ENCODE measurements at places on chromosomes 1 and 21.

GRCh38 chr1:151831605-151832004 lies at the start of gene RORC:
RORC (minus strand) TSS chr1:151831802; CDS start chr1:151831764, 38 bp downstream.
- no peak for DNase-seq

- DNase-seq, result no peak
Measured at GRCh38 chr1:54894271-54894670, 7.3 kb upstream of the DHCR24 start.

- no peak for DNase-seq
Measured at GRCh38 chr1:61370177-61370912, 288.0 kb downstream of the NFIA start.

GRCh38 chr1:110004583-110004982 lies 20.0 kb downstream of the AHCYL1 start:
- no peak for DNase-seq

DNA sequence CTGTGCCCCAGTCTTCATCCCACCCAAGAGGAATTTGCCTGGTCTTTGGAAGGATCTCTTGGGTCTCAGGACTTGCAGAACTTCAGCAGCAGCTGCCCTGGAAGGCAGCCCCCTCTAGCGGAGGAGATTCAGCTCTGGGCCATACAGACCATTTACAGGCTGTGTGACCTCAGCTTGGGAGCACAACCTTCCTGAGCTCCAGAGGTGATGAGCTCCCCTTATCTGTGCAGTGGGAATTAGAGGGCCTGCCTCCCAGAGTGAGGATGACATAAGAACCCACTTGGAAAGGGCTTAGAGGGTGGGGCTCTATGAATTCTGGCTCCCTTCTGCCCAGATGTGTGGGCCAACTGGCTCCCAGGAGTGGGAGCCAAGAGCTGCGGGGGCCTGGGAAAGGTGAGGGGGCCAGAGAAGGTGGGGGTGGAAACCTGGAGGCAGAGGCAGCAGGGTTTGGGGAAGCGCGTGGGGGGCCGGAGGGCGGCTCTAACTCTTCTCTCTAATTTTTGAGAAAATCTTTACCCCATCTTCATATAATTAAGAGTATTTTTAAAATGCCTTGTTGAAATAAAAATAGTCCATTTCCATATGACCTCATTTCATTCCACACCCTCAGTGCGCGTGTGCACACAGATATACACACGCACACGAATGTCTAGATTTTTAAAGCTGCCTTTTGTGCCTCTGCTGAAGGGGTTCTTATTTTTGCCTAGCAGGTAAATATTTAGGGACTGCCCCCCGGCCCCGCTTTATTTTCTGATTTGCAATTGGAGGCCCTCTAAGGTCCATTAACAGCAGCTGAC lies 21.5 kb downstream of the EPHB2 start:
- no peak for DNase-seq

DNA sequence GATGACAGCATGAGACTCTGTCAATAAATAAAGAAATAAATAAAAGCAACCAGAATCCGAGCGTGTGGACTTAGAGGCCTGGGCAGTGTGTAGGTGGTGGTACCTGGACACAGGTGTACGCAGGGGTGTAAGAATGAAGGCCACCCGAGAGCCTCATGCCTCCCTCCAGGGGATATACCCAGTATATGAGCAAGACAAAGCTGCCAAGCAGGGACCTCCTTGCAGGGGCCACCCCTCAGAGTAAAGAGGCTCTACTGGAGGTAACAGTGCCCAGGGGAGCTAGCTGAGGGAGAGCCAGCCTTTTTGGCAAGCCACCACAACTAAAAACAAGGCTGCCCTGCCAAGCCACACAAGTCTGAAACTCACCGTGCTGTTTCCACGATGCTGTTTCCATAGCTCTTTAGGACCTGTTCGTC lies 179.2 kb upstream of the RAB4A start:
- DNase-seq, result no peak

DNA sequence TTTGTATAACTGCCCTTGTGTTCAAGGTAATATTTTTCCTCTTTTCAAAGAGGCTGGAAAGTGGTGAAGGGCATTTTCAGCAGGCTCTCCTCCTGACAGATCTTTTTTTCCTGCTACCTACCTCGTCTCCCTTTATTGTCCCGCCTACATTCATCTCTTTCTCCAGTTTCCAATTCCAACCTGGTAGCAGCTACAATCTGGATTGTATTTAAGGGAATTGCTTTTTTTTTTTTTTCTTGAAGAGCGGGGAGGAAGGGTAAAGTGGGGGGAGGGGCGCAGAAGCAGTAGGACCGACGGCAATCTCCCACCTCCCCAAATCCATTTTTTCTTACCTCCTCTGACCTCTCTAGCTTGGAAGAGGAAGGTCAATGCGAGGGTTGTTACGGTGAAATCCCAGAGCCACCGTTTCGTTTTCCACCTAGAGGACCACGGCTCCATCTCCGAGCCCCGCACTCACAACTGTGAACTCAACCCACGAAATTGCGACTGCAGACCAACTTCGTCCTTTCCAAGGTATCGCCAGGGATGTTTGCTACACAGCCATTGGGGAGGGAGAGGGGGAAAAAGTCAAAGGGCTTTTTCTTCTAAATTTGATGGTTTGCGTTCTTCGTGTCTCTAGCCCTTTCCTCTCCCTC lies 464 bp downstream of the COL11A1 start:
- no peak for DNase-seq

- DNase-seq, result no peak
Measured at GRCh38 chr1:99700020-99700419, 54.1 kb downstream of the PALMD start.

GRCh38 chr21:34726627-34727337 lies 58.0 kb downstream of the CLIC6 start:
- no peak for DNase-seq

DNA sequence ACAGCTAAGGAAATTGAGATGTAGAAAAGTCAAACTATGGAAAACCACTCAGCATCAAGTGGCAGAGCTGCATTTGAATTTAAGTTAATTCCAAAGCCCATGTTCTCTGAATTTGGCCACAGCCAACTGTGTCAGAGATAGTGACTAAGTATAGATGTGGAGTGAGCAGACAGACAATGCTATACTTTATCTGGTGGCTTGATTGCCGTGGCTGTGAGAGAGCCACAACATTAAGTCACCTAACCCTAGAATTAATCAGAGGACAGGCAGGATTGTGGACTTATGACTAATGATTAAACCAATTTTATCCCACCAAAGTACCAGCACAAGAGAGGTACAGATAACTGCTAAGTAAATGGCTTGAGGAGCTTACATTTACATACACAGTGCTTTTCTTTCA lies 209.8 kb downstream of the TPR start:
- DNase-seq, result no peak

- DNase-seq, result no peak
Measured at GRCh38 chr1:38991638-38992411, 749 bp downstream of the AKIRIN1 start.

- no peak for DNase-seq
Measured at GRCh38 chr1:2133879-2134215, 60.7 kb downstream of the FAAP20 start.

GRCh38 chr1:107147843-107148242 lies 7.0 kb downstream of the NTNG1 start:
- no peak for DNase-seq

- DNase-seq, result no peak
Measured at GRCh38 chr1:199551967-199552565, 475.4 kb upstream of the NR5A2 start.

- no peak for DNase-seq
Measured at GRCh38 chr1:57957576-57957975, 533.7 kb upstream of the DAB1 start.

- DNase-seq, result no peak
Measured at GRCh38 chr1:54982739-54983138, 2.3 kb downstream of the TMEM61 start.

- no peak for DNase-seq
Measured at GRCh38 chr1:94754570-94754969, 65.6 kb upstream of the SLC44A3 start.

GRCh38 chr1:57858740-57859139 lies 434.9 kb upstream of the DAB1 start:
- DNase-seq, result no peak

DNA sequence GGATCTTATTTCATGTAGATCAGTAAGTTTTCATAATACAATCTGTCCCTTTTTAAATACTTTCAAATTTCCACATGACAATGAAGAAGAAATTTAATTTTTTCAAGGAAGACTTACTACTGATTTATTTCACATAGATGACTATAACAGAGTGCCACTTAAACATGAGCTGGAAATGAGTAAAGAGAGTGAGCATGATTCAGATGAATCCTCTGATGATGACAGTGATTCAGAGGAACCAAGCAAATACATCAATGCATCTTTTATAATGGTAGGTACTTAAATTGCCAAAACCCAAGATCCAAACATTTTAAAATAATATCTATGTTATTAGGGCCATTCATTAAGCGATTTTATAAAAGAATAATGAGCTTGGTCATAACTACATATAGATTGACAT lies 110.4 kb downstream of the PTPRC start:
- no peak for DNase-seq

GRCh38 chr1:216937491-216937890 lies 214.3 kb upstream of the ESRRG start:
- DNase-seq, result no peak

DNA sequence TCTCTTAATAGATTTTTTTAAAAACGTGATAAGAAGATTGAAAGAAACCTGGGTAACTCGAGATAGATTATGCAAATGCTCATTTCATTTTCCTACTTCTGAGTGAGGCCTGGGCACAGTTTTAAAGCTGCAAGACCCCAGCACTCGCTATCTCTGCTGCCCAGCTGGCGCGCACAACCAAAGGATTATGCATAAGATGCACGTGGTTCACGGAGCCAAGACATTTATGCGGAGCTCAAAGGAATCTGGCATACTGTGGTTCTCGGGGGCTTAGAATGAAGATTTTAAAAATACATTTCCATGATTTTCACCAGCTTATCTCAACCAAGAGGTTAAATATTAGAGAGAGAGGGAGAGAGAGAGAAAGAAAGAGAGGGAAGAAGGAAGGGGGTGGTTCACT lies 210.9 kb downstream of the DSCAM start:
- DNase-seq, result no peak

GRCh38 chr1:9362488-9362887 lies 69.8 kb downstream of the SPSB1 start:
- DNase-seq, result no peak

GRCh38 chr1:37032660-37033354 lies 1.5 kb downstream of the GRIK3 start:
- no peak for DNase-seq

DNA sequence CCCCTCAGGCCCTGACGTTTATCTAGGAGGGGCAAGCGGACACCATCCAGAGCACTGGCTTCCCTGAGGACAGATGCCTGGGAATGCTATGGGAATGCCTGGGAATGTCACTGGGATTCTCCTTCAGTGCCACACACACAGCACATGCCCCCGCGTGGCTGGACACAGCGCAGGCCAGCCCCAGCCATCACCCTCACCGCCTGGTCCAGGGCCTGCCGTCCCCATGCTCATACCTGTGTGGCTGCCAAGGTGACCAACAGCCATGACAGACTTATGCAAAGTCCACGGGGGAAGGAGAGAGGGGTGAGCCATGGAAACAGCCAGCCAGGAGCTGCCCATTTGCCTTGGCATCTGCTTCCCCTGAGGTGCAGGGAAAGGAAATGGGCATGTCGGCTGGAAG lies 5.7 kb upstream of the TAS1R2 start:
- no peak for DNase-seq

GRCh38 chr1:199161319-199161680 lies 522.5 kb downstream of the PTPRC start:
- DNase-seq, result no peak

- DNase-seq, result no peak
Measured at GRCh38 chr1:221994274-221994698, 252.4 kb upstream of the DUSP10 start.

- no peak for DNase-seq
Measured at GRCh38 chr1:184462155-184462554, 75.3 kb downstream of the C1orf21 start.

- no peak for DNase-seq
Measured at GRCh38 chr1:186679924-186680244, 339 bp downstream of the PTGS2 start.

- no peak for DNase-seq
Measured at GRCh38 chr1:41682149-41682548, 197.7 kb upstream of the EDN2 start.

- peak; percentile 14 for DNase-seq
Measured at GRCh38 chr21:42614396-42614795, 39.0 kb upstream of the PDE9A start.

DNA sequence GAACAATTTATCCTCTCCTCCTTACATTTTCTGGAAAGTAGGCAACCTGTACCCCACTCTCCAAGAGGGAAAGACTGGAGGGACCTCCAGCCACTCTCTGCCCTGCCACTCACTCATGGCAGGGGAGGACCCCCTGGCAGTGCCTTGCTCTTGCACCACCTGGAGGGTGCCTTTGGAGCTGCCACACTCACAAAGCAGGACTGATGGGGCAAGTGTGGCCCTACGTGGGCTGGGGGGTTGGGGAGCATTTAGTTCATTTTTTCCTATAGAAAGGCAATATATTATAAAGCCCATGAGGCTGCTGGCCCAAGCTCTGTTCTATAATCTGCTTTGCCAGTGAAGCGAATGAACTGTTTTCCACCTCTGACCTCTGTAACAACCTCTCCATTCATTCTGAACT lies 50.3 kb downstream of the GPR161 start:
- DNase-seq, result no peak

DNA sequence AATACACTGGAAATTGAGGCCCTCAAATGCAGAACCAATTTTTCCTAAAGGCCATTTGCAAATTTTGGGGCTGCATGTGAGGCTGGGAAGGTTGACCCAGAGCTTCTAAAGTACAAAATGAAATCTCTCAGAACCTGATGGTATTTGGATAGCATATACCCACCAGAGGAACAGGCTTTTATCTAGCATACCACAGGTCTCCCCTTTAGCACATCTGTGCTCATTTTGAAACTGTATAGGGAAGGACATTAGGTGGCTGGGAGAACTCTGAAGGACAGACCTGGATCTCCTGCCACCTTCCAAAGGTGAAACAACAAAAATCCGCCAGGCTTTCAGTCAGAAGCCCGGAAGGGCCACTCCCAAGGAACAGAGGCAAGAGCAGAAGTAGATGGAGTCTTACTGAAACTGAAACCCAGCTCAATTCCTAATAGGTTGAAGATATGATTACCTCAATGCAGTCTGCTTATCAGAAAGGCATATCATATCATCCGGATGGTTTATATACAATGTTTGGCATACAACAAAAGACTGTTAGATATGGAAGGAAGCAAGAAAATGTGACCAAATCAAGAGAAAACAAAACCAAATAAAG lies 11.6 kb downstream of the CD55 start:
- DNase-seq, result no peak

GRCh38 chr1:46223472-46223943 lies 20.4 kb downstream of the LURAP1 start:
- peak; percentile 42 for DNase-seq

GRCh38 chr1:202374099-202374498 lies 25.6 kb downstream of the PPP1R12B start:
- no peak for DNase-seq

GRCh38 chr1:82220754-82221153 lies 420.0 kb downstream of the ADGRL2 start:
- DNase-seq, result no peak
